Cardiac muscle cell (in vitro differentiated cells and primary cell): ENCODE measurements at places on chromosomes 12 and 14. TPM values are rescaled to one million over a fixed set of nuclear protein-coding genes. Genes with fewer than 3 reads are reported as not detected.

GRCh38 chr14:22185789-22186188 lies 403.2 kb downstream of the DAD1 start:
- no peaks in the 10 kb centered on the region for H3K27me3 ChIP-seq
- no peak overlapping the region for H3K27ac ChIP-seq
- no peak for DNase-seq
- H3K36me3 ChIP-seq: no peaks in the 10 kb centered on the region

- no peak overlapping the region for H3K27ac ChIP-seq
- H3K4me3 ChIP-seq: no peak overlapping the region
- H3K4me1 ChIP-seq: peaks cover 12% of the 10 kb centered on the region
- no peaks in the 10 kb centered on the region for H3K27me3 ChIP-seq
Observed at GRCh38 chr12:69464428-69464827, 5.8 kb upstream of the FRS2 start.

GRCh38 chr14:35122696-35123387 lies 490 bp downstream of the PRORP start:
- H3K4me1 ChIP-seq: no peaks in the 10 kb centered on the region
- H3K27ac ChIP-seq: peak overlapping the region; percentile 97
- no peaks in the 10 kb centered on the region for H3K36me3 ChIP-seq
- no peaks in the 10 kb centered on the region for H3K27me3 ChIP-seq
- DNase-seq: no peak

Gene DTX1
- 0.46 TPM in 1 of 2 replicates, not detected in the other for polyA plus RNA-seq

Gene BATF
- not detected in 2 replicates for polyA plus RNA-seq
